ENCODE measurements at places on chromosomes 7 and 10. TPM values are rescaled to one million over a fixed set of nuclear protein-coding genes. Genes with fewer than 3 reads are reported as not detected.

DNA sequence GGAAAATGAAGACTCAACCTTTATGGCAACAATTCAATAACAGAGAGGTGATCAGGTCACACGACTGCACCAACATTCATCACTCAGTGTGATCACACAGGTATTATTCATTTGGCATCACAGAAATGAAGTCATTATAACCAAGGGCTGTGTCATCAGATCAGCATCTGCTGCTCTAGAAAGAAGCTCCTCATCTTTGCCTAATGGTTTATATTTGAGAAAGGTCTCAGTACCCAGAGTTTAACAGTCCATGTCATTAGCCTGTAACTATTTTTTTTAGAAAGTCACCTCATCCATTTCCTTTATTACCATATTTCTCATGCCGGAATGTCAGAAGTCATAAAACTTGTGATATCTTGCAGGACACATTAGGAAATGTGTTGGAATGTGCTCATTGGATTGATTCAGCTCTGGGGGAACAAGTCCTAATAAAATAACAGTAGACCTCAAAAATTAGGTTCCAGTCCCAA lies 45.1 kb upstream of the PRKG1 start:
- DNase-seq: no peak

The GRB10 gene
- 108 TPM for total RNA-seq

The NRP1 gene
- total RNA-seq: 221 TPM

The CFAP46 gene
- total RNA-seq: 0.42 TPM

DNA sequence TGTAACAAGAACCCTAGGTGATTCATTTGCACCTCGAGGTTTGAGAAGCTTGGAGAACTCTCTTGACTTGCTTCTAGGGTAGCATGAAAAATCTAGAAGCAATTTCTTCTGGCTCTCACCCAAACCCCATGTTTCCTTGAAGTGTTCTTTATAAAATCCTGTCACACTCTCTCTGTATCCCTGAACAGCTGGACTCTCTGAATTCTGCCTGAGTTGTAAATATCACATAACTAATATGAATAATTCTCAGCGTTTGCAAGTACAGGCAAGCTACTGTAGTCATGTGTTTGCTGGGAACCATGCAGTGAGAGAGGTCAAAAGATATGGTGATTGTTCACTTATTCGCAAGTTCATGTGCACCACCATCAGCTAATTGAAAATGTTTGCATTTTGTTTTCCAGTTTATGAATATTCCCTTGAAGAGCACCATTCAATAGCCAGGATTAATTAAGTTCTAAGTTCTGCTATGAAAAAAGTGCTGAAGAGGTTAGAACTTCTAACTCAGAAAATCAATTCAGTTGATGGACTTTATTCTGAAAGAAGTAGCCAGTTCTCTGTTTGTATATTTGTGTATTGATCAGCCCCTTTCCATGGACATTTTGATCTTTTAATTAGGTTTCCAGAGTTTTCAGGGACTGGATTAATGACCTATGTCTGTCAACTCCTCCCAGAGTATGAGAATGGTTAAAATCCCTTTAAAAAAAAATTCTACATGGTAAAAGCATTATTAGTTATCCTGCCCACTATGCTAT lies 243.0 kb downstream of the PLXDC2 start:
- DNase-seq: no peak

The LRRC18 gene
- total RNA-seq: not detected
